NCI-H510A (cell line): ENCODE measurements at places on chromosomes 5 and 9.

- no peak for DNase-seq
Observed at GRCh38 chr5:135008556-135008955, 25.5 kb downstream of the PITX1 start.

DNA sequence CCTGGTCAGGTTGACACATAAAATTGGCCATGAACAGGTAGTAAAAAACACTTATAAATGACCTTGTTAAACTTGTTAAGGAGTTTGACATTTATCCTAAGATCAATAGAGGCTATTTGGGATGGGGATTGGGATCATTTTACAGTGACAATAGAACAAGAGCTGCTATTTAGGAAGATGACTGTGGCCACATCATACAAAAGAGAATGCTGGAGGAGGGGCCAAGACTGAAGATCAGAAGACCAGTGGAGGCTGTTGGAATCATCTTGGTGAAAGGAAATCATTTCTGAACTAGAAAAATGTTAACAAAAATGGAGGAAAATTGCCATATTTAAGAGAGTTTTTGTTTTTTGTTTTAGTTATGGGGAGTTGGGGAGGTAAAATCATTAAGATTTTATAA lies 304.8 kb upstream of the TLE4 start:
- no peak for DNase-seq

DNA sequence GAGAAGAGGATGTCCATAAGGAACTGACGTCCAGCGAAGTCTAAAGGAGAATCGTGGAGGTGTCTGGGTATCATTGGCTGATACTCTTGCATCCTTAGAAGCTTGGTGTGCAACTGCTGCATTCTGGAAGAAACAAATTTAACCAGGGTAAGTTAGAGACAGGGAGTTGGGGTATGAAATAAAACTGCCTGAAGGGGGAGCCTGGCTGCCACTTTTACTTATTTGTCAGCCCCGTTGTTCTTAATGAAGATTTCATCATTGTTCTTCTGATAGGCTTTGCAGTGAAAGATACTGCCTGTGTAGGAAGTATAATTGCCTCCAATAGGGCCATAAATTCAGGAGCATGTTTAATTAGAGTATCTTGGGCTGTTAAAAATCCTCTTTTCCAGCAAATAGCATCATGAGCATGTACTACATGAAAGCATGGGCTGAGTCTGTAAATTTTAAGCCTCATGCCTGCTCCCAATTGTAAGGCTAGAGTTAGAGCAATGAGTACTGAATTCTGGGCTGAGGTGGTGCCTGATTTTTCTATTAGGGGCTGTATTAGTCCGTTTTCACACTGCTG lies 1264.5 kb upstream of the ACO1 start:
- no peak for DNase-seq

GRCh38 chr5:33650911-33651310 lies 210.1 kb downstream of the TARS1 start:
- DNase-seq, result no peak

DNA sequence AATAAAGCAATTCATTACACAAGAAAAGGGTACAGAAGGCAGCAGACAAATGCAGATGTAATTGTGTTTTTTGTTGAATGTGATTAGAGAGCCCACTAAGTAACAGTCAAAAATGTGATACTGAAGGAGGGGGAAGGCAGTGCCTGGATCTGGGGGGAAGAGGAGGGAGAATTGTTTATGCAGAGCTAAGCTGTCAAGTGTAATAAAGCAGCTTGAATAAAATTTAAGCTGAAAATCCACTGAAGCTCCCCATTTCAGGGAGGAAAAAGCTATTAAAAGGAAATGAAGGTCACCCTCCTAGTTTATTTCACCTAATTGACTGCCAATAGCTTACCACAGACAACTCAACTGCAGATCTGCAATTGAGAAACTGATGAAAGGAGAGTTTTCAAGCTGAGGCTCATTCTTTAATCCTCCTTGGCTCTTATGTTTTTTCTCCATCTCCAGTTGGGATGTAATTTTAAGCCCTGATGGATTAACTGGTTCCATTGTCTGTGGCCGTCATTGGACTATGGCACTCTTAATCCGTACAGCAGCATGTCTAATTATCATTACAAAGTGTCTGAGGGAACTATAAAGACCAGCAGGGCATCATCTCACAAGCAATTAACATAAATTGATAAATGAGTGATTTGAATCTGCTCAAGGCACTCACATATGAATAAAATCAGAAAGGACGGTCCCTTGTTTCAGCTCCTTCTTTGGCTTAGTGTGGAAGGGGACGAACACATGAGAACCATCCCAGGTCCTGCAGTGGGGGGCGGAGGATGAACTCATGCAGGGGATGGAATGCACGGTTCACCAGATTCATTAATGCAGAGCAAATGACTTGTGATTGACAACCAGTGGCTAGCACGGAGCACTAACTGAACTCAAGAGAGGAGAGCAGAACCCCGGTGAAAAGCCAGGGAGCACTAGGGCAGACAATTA lies 38.5 kb downstream of the TLE1 start:
- no peak for DNase-seq

DNA sequence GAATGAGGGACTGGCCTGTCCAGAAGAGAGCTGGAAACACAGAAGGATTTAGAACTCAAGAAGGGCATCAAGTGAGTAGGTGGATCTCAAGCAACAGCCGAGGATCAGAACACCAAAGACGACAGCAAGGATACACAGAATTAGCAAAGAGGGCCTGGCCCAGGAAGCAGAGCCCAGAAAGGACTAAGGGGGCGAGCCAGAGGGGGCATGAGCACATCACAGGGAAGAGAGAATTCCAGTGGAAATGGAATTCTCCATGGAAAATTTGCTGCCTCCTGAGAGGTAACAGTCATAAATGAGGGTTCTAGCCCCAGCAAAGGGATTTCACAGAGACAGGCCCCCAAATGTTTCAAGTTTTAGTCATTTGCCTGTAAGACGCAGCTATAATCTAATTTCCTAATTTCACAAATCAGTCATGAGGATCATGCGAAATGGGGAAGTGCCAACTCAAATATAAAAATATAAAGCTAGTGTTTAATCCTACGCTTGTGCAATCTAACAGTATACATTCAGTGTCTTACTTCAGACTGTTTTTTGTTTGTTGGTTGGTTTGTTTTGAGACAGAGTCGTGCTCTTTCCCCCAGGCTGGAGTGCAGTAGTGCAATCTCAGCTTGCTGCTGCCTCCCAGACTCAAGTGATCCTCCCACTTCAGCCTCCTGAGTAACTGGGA lies 46.7 kb downstream of the FNBP1 start:
- no peak for DNase-seq

DNA sequence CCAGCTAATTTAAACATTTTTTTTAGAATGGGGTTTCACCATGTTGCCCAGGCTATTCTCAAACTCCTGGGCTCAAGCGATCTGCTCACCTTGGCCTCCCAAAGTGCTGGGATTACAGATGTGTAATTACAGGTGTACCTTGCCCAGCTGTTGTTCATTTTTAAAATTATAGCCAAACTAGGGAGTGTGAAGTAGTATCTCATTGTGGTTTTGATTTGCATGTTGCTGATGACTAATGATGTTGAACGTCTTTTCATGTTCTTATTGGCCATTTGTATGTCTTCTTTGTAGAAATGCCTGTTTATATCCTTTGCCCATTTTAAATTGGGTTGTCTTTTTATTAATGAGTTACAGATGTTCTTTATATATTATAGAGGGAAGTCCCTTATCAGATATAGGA lies 31.5 kb downstream of the EHMT1 start:
- DNase-seq, result no peak

GRCh38 chr9:32533336-32533735 lies 7.3 kb upstream of the RIGI start:
- no peak for DNase-seq

GRCh38 chr5:56565644-56566043 lies 249.7 kb upstream of the MAP3K1 start:
- DNase-seq, result no peak

GRCh38 chr5:14775857-14776256 lies 95.7 kb downstream of the ANKH start:
- no peak for DNase-seq

GRCh38 chr9:110266795-110267194 lies 10.5 kb upstream of the TXN start:
- DNase-seq, result no peak
